ENCODE measurements at places on chromosomes 16 and 17.

GRCh38 chr16:80803339-80804055 is 901 bp downstream of the CDYL2 start:
- peak; percentile 28 for DNase-seq

GRCh38 chr16:84889066-84889465 is 69.3 kb downstream of the CRISPLD2 start:
- DNase-seq: peak; percentile 35

- no peak for DNase-seq
Observed at GRCh38 chr17:46887717-46888116, 35.2 kb upstream of the GOSR2 start.

- no peak for DNase-seq
Observed at GRCh38 chr17:33905338-33905800, 349.7 kb upstream of the CCL2 start.

GRCh38 chr17:66682283-66682682 is 152.6 kb upstream of the CACNG5 start:
- no peak for DNase-seq

- no peak for DNase-seq
Observed at GRCh38 chr17:12688382-12688781, 22.7 kb downstream of the MYOCD start.

DNA sequence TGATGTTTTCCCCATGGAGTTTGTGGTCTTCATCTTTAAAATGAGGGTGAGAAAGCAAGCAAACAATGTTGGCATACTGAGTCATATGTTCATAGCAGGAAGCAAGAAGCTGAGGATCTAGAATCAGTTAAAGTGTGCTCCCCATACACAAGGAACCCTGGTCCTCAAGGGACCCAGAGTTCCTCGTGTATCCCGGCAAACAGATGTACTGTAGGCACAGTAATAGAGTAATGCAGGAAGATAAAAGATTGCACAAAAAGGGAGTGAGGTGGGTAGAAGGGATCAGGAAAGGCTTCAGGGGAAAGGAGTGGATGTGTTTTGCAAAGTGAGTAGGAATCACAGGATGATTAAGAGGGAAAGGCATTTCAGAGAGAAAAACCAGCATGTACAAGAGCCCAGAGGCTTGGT is 412.3 kb upstream of the CDH11 start:
- peak; percentile 78 for DNase-seq

GRCh38 chr17:46949291-46950174 is 26.6 kb downstream of the GOSR2 start:
- DNase-seq: no peak

DNA sequence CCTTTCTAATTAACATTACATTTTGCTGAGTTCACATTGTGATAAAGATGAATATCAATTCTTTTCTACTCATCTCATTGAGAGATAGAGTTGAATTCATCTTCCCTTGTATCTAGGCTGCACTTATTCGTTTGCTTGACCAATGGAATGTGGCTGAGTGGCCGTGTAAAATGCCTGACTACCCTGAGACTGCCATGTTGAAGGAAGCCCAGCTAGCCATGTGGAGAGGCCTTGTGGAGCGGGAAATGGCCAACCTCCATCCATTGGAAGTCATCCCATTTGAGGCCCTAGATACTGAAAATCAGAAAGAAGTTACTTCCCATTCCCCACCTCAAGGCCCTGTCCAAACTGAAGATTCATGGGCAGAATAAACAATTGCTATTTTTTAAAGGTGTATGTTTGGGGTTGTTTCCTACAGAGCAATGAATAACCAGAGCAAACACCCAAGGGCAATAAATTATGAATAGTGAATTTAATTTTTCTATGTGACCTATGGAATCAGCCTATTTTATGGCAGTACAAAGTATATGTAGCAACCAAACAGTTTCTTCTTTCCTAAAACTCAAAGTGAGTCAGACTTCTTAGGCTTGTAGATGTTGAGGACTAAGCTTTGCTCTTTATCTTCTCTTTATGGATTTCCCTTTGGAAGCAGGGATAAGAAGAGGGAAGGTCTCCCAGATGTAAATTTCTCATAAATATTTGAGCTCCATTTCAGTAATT is 545.1 kb downstream of the MAF start:
- no peak for DNase-seq

- DNase-seq: no peak
Observed at GRCh38 chr17:61451538-61452300, 503 bp upstream of the TBX4 start.

- peak; percentile 56 for DNase-seq
Observed at GRCh38 chr16:53899431-53899830, 195.5 kb downstream of the FTO start.
